ENCODE measurements at places on chromosomes 5 and 9. TPM values are rescaled to one million over a fixed set of nuclear protein-coding genes. Genes with fewer than 3 reads are reported as not detected.

DAB2 gene
- 332 TPM for total RNA-seq

SLC24A2 gene
- not detected for total RNA-seq

SCGB3A2 gene
- not detected for total RNA-seq

KCNIP1 gene
- not detected for total RNA-seq

ADAMTS2 gene
- total RNA-seq = 44.5 TPM

SPIN1 gene
- 130 TPM for total RNA-seq

NR2F1-AS1 gene
- 30.3 TPM for total RNA-seq

TMEM171 gene
- 4.5 TPM for total RNA-seq

ANKRD34B gene
- total RNA-seq = not detected

CTXN3 gene
- not detected for total RNA-seq

PDZD2 gene
- total RNA-seq = 0.97 TPM

SOWAHA gene
- total RNA-seq = under 0.01 TPM

FCN2 gene
- total RNA-seq = not detected

ABITRAM gene
- 6.8 TPM for total RNA-seq

FAM221B gene
- total RNA-seq = not detected

MEIKIN gene
- total RNA-seq = not detected

CDH6 gene
- 3.9 TPM for total RNA-seq

C9orf153 gene
- total RNA-seq = not detected

NEK6 gene
- total RNA-seq = 41.9 TPM

NTRK2 gene
- total RNA-seq = not detected

BNC2 gene
- 41.6 TPM for total RNA-seq

PCDHB3 gene
- total RNA-seq = 0.43 TPM

CETN3 gene
- 7.1 TPM for total RNA-seq

PARP8 gene
- total RNA-seq = 11.3 TPM

UGCG gene
- 399 TPM for total RNA-seq

IRX1 gene
- not detected for total RNA-seq

CHSY3 gene
- 9.9 TPM for total RNA-seq

CDX1 gene
- under 0.01 TPM for total RNA-seq

CDH12 gene
- total RNA-seq = not detected

HINT1 gene
- 183 TPM for total RNA-seq

PPP3R2 gene
- total RNA-seq = not detected

ANKRD31 gene
- total RNA-seq = under 0.01 TPM

PTCD2 gene
- 7.7 TPM for total RNA-seq

EQTN gene
- not detected for total RNA-seq

TAS2R1 gene
- total RNA-seq = 0.32 TPM

PRUNE2 gene
- 5.5 TPM for total RNA-seq

UNC5A gene
- not detected for total RNA-seq

CBY3 gene
- not detected for total RNA-seq

KIF20A gene
- 60.0 TPM for total RNA-seq

FOXE1 gene
- under 0.01 TPM for total RNA-seq

SPINK6 gene
- total RNA-seq = not detected

GFRA3 gene
- total RNA-seq = not detected

TMEM174 gene
- not detected for total RNA-seq

ERGIC1 gene
- 89.5 TPM for total RNA-seq

PRPF4 gene
- 21.3 TPM for total RNA-seq

SLC6A3 gene
- total RNA-seq = not detected

DMRT3 gene
- not detected for total RNA-seq
